ENCODE measurements at places on chromosomes 2 and 18.

- no peak for DNase-seq
- no peaks in the 10 kb centered on the region for H3K27me3 ChIP-seq
- no peak overlapping the region for H3K4me3 ChIP-seq
- H3K36me3 ChIP-seq, result no peaks in the 10 kb centered on the region
- H3K27ac ChIP-seq, result no peak overlapping the region
Measured at GRCh38 chr2:167933097-167933814, 314.1 kb downstream of the STK39 start.

- DNase-seq, result no peak
- no peak overlapping the region for H3K27ac ChIP-seq
- no peak overlapping the region for H3K4me3 ChIP-seq
- H3K36me3 ChIP-seq, result no peaks in the 10 kb centered on the region
- H3K27me3 ChIP-seq, result peaks cover 4% of the 10 kb centered on the region
- no peaks in the 10 kb centered on the region for H3K4me1 ChIP-seq
Measured at GRCh38 chr2:112140205-112140802, 2.1 kb downstream of the FBLN7 start.

GRCh38 chr2:230202430-230203109, 17.2 kb downstream of the SP110 start:
- no peak overlapping the region for H3K4me3 ChIP-seq
- H3K4me1 ChIP-seq, result no peaks in the 10 kb centered on the region
- DNase-seq, result no peak
- H3K36me3 ChIP-seq, result peaks cover 82% of the 10 kb centered on the region
- H3K27ac ChIP-seq, result no peak overlapping the region
- no peaks in the 10 kb centered on the region for H3K27me3 ChIP-seq

DNA sequence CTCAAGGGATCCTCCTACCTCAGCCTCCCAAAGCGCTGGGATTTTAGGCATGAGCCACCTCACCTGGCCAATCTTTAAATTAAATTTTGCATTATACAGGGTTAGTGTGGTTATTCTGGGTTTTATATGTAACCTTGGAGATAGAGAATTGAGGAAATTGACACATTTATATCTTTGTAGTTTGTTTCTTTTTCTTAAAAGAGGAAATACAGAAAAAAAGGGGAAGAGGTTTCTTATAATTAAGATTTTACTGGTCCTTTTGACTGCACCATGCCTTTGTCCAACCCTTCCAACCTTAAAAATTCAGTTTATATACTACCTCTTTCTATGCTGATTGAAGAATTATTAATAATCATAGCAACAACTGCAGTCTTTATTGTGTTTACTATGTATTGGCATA, 210.1 kb upstream of the STON1 start:
- peaks cover 73% of the 10 kb centered on the region for H3K4me1 ChIP-seq
- no peaks in the 10 kb centered on the region for H3K36me3 ChIP-seq

GRCh38 chr18:67151366-67151765, 365.2 kb downstream of the DSEL start:
- no peaks in the 10 kb centered on the region for H3K4me1 ChIP-seq
- no peaks in the 10 kb centered on the region for H3K27me3 ChIP-seq
- H3K36me3 ChIP-seq, result no peaks in the 10 kb centered on the region
- H3K27ac ChIP-seq, result no peak overlapping the region
- H3K4me3 ChIP-seq, result no peak overlapping the region

DNA sequence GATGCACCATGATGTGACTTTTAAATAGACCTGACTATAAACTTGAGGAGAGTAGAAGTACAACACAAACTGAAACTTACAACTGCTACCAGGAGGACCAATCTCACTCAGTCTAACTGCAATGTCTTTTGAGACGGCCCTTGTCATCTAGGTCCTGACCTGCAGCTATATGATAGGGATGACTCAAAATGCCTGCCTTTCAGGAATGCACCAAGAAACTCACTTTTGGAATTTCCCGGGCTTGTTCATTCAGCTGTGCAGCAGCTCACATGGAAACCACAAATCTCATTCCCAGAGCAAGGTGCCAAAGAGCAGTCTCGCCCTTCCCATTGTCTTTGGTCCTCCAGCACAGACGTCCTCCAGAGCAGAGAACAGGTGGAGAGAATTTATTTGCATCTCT, 113.7 kb downstream of the SPOPL start:
- no peaks in the 10 kb centered on the region for H3K36me3 ChIP-seq
- no peaks in the 10 kb centered on the region for H3K27me3 ChIP-seq
- H3K4me1 ChIP-seq, result no peaks in the 10 kb centered on the region
- DNase-seq, result no peak
- H3K4me3 ChIP-seq, result no peak overlapping the region
- no peak overlapping the region for H3K27ac ChIP-seq

DNA sequence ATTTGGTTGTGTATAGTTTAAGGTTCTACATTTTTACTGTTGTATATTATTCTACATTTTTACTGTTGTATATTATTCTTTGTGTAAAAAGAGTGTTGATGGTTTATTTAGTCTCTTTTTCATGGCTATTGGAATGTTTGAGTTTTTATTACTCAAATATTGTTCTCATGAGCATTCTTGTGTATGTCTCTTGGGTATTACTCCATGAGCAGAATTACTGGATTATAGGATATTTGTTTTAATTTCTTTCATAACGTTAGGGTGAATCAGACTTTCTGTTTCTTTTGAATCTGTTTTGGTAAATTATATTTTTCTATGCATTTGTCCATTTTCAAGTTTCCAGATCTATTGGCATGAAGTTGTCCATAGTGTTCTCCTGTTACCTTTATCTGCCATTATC, 111.6 kb downstream of the DYNAP start:
- no peak for DNase-seq
- H3K4me1 ChIP-seq, result no peaks in the 10 kb centered on the region
- no peaks in the 10 kb centered on the region for H3K36me3 ChIP-seq
- H3K4me3 ChIP-seq, result no peak overlapping the region

GRCh38 chr18:69795791-69796190, 151.9 kb downstream of the CD226 start:
- DNase-seq, result no peak
- no peak overlapping the region for H3K4me3 ChIP-seq
- no peaks in the 10 kb centered on the region for H3K4me1 ChIP-seq
- no peaks in the 10 kb centered on the region for H3K27me3 ChIP-seq

- H3K27ac ChIP-seq, result no peak overlapping the region
- H3K36me3 ChIP-seq, result no peaks in the 10 kb centered on the region
- H3K4me1 ChIP-seq, result no peaks in the 10 kb centered on the region
- no peaks in the 10 kb centered on the region for H3K27me3 ChIP-seq
- no peak for DNase-seq
Measured at GRCh38 chr2:182949572-182950189, 83.2 kb upstream of the FRZB start.

DNA sequence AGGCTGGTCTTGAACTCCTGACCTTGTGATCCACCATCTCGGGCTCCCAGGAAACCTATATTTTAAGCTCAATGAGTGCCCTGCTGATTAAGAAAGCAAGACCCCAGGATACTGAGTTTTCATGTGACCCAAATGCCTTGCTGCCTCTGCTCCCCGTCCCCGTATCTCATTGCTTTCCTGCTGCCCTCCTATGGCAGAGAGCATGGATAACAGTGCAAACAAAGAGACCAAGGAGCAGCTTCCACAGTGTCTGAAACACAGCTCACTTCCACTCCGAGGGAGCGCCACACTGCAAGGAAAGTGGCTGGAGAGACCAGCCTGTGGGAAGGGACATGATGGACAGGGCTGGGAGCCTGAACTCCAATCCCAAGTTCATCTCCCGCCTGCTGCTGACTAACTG, 246.8 kb downstream of the TMEM182 start:
- H3K27me3 ChIP-seq, result no peaks in the 10 kb centered on the region
- H3K36me3 ChIP-seq, result no peaks in the 10 kb centered on the region
- no peaks in the 10 kb centered on the region for H3K4me1 ChIP-seq

- no peaks in the 10 kb centered on the region for H3K36me3 ChIP-seq
- no peaks in the 10 kb centered on the region for H3K27me3 ChIP-seq
- no peak for DNase-seq
- no peaks in the 10 kb centered on the region for H3K4me1 ChIP-seq
- no peak overlapping the region for H3K27ac ChIP-seq
Measured at GRCh38 chr18:77223221-77223639, 26.4 kb upstream of the GALR1 start.

GRCh38 chr2:8870441-8870840, 33.0 kb upstream of the KIDINS220 start:
- no peaks in the 10 kb centered on the region for H3K4me1 ChIP-seq
- H3K27me3 ChIP-seq, result no peaks in the 10 kb centered on the region
- no peaks in the 10 kb centered on the region for H3K36me3 ChIP-seq

DNA sequence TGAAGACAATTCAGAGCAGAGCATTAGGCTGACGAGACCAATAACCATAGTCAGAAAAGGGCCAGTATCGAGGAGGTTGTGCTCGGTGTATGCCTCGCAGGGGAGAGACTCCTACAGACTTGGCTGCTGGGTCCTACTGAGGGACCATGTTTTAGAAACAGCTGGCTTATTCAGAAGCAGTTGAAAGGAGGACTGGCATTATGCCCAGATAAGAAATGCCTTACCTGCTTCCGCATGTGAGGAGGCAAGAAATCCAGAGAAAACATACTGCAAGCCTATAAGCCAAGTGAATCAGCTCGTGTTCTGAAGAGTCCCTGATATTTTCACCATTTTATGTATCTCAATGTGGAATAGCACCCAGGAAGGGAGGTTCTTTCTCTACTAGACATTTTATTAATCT, 434.7 kb downstream of the GRB14 start:
- no peak overlapping the region for H3K4me3 ChIP-seq
- H3K27ac ChIP-seq, result no peak overlapping the region
- no peak for DNase-seq

- no peak overlapping the region for H3K4me3 ChIP-seq
- DNase-seq, result peak; percentile 66
- H3K27ac ChIP-seq, result no peak overlapping the region
- H3K4me1 ChIP-seq, result peaks cover 7% of the 10 kb centered on the region
- H3K36me3 ChIP-seq, result no peaks in the 10 kb centered on the region
- no peaks in the 10 kb centered on the region for H3K27me3 ChIP-seq
Measured at GRCh38 chr2:47767880-47768609, 14.9 kb upstream of the MSH6 start.

DNA sequence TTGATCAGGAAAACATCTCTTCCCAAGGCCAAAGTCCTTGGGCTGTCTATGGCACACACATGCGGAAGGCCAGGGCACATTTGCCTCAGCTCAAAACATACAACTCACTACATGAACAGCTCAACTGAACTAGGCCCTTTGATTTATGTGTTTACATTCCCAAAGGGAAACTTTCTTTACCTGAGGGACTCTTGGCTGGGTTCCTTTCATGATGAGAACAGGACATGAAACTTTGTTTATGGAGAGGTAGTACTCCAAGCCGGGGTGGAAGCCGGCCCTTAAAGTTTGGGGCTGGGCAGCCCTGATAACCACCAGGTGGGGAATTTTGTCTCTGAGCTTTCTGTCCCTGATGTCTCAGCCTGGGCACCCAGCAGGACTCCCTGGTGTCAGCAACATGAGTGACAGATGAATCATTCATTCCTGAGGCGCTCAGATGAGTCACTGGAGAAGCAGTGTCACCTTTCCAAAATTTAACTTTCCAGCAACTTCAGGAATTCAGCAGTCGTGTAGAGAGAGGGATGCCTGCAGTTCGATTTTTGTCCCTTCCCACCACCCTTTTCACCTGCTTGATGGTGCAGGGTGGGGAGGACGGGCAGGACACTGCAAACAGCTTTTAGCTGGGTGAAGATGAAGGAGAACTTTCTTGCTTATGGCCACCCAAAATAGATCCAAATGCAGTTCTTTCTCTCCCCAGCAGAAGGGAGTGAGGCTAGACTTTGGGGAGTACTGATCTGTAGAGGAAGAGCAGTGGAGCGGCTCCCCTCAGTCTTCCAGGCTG, 331.6 kb downstream of the DYSF start:
- H3K27ac ChIP-seq, result no peak overlapping the region
- no peak overlapping the region for H3K4me3 ChIP-seq
- DNase-seq, result no peak
- no peaks in the 10 kb centered on the region for H3K4me1 ChIP-seq

DNA sequence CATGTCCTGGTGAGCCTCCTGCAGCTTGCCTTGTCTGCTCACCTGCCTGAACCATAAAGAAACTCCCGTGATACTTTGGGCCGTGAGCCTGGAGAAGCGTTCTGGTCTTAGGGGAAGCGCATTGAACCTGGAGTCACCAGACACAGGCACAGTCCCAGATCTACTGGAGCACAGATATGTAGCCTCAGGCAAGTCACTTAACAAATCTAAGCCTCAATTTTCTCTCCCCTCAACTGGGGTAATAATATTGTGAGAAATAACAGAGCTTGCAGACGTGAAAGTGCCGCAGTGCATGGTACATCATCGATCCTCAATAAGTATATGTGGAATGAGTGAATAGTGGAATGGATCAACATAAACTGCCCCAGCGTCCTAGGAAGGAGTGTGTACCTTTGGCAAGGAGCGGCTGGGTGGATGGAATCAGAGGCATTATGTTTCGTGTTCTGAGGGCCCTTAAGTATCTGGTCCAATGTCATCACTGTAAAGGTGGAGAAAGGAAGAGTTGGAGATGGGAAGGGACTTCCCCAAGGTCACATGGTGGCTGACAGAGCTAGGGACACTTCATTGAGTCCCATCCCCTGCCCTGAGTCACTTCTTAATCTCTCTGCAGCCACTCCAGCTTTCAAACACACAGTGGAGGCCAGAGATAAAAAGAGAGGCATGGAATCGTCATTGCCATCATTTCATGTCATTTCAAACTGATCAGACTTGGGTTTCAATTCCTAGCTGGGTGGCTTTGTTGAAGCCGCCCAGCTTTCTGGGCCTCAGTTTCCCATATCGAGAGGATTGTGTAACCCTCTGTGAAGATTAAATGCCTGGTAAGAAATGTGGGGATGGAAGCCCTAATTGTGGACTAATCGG, 172.4 kb downstream of the DDX1 start:
- H3K4me3 ChIP-seq, result no peak overlapping the region
- no peaks in the 10 kb centered on the region for H3K36me3 ChIP-seq
- no peaks in the 10 kb centered on the region for H3K27me3 ChIP-seq
- no peak overlapping the region for H3K27ac ChIP-seq
- DNase-seq, result no peak
- H3K4me1 ChIP-seq, result no peaks in the 10 kb centered on the region

GRCh38 chr2:68727683-68728375, 6.8 kb upstream of the ARHGAP25 start:
- peaks cover 35% of the 10 kb centered on the region for H3K4me1 ChIP-seq
- no peaks in the 10 kb centered on the region for H3K36me3 ChIP-seq
- H3K4me3 ChIP-seq, result no peak overlapping the region
- no peak for DNase-seq

DNA sequence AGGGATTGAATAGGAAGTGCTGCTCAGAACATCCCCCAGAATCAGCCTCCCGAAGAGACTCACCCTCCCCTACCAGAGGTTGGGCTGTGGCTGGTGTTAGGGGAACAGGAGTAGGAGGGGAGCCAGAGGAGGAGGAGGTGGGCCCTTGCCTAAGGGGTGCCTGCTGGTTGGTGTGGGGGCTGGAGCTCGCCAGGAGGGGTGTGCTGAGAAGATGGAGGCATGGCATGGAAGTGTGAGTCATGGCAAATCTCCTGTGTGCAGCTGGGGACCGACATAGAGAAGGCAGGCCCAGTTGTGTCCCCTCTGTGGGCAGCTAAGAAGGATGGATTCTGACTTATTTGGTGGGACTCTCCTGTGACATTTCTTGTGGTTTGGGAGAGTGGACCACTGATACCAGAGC, 73.7 kb downstream of the DGKD start:
- no peaks in the 10 kb centered on the region for H3K36me3 ChIP-seq
- H3K27ac ChIP-seq, result no peak overlapping the region
- no peak for DNase-seq
- peaks cover 58% of the 10 kb centered on the region for H3K4me1 ChIP-seq
- H3K4me3 ChIP-seq, result no peak overlapping the region
- no peaks in the 10 kb centered on the region for H3K27me3 ChIP-seq

GRCh38 chr18:24995056-24995455, 356.9 kb downstream of the ZNF521 start:
- H3K4me3 ChIP-seq, result no peak overlapping the region
- no peak overlapping the region for H3K27ac ChIP-seq
- H3K36me3 ChIP-seq, result no peaks in the 10 kb centered on the region
- no peaks in the 10 kb centered on the region for H3K4me1 ChIP-seq
- no peak for DNase-seq
